NCI-H524 (cell line): ENCODE measurements at places on chromosomes 2 and 18.

GRCh38 chr2:46521215-46521683 is 41.9 kb downstream of the TMEM247 start:
- peak; percentile 76 for DNase-seq

DNA sequence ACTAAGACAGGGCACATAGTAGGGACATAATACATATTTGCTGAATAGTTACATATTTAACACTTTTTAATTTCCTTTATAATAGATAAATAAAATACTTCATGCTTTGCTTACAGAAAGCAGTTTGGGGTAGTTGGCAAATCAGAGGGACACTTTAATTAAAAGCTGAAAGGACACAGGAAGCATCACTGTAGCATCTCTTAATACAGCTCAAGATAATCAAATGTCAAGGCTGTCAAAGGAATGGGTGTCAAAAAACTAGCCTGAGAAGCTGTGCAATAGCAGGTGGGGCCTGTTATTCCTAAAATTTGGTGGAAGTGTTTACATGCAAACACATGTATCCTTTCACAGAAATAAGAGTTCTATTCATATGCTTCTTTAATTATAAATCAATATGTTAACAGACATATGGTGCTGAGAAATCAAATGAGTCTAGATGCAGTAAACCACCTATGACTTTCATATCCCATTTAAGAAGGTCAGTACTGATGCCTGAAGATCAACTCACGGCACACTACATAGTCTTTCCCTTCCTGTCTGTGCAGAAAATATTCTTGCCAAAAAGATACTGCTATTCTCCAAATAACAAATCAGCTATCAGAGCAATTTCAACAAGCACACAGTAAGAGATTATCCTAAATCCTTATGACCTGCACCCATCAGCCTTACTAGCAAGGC is 174.6 kb downstream of the STK39 start:
- DNase-seq = no peak

DNA sequence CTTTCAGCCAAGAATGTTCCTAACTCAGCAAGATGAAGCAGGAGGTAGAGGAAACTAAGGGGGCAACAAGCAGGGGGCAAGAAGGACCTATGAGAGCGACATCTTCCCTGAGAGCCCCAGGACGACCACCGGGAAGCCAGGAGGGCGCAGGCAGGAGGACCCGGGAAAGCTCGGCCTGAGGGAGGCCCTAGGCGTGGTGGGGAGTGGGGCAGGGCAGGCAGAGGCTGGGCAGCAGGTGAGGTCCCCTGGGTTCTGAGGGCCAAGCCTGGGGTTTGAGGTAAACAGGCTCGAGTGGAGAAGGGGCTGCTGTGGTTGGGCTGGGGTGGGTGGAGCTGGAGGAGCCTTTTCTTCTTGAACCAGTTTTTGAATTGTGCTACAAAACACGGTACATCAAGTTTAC is 1.3 kb upstream of the ALPI start:
- no peak for DNase-seq

DNA sequence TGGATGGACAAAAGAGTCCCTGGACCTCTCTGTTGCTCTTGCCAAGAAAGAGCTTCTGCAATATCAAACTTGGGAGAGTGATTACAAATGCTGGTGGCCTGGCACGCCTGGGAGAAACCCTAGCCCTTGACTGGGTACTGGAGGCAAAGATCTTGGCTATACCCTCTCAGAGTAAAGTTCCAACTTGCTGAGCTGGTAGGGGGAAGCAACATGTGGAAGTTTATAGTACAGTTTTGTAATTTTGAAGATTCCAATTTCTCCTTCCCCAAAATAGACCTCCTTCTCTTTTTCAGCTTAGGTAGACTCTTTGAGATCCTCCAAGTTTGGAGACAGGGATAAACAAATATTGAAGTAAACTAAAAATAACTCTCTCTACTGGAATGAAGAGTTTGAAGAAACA is 645.3 kb downstream of the NR4A2 start:
- DNase-seq = no peak

- DNase-seq = no peak
Measured at GRCh38 chr2:28206762-28207161, 185.9 kb upstream of the FOSL2 start.

- no peak for DNase-seq
Measured at GRCh38 chr2:84792856-84793522, 87.9 kb downstream of the TRABD2A start.

DNA sequence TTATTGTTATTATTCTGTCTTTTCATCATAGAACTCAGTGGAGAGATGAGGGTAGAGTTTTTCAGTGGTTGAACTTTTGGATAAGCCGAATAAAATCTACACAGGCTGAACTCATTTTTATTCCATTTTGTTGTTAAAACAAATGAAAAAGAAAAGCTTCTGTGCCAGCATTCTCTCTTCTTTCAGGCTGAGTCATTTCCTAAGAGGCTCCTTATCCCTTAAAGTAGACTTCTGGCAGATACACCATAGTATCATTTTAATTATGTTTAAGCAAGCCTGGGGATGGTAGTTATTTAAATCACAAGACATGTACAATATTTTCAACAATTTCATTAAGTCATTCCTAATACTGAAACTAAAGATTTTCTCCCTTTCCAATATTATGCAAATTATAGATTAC is 1364.0 kb upstream of the NRXN1 start:
- DNase-seq = no peak

GRCh38 chr18:31863103-31863502 is 79.8 kb downstream of the TRAPPC8 start:
- no peak for DNase-seq

GRCh38 chr2:32249731-32250236 is 14.9 kb downstream of the NLRC4 start:
- DNase-seq = no peak

DNA sequence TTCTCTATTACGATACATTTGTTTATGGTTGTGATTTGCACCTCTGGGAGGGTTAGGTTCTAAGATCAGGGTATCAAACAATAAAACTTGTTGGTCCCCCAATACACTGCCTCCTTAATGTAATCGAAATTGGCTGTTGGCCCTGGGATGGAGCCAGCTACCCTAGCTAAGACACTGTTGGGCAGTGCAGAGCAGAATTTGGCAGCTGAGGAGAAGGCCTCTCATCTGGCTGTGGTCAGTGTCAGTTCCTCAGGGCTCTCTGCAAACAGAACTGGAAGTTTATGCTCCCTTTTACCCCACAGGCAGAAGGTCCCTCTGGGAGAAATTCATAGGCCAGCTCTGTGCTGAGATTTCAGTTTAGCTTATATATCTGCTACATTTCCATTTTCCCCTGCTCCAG is 8.6 kb upstream of the HAAO start:
- DNase-seq = no peak

- DNase-seq = no peak
Measured at GRCh38 chr2:132430895-132431294, 14.3 kb downstream of the GPR39 start.

GRCh38 chr2:53220969-53221368 is 546.6 kb upstream of the CHAC2 start:
- DNase-seq = no peak

DNA sequence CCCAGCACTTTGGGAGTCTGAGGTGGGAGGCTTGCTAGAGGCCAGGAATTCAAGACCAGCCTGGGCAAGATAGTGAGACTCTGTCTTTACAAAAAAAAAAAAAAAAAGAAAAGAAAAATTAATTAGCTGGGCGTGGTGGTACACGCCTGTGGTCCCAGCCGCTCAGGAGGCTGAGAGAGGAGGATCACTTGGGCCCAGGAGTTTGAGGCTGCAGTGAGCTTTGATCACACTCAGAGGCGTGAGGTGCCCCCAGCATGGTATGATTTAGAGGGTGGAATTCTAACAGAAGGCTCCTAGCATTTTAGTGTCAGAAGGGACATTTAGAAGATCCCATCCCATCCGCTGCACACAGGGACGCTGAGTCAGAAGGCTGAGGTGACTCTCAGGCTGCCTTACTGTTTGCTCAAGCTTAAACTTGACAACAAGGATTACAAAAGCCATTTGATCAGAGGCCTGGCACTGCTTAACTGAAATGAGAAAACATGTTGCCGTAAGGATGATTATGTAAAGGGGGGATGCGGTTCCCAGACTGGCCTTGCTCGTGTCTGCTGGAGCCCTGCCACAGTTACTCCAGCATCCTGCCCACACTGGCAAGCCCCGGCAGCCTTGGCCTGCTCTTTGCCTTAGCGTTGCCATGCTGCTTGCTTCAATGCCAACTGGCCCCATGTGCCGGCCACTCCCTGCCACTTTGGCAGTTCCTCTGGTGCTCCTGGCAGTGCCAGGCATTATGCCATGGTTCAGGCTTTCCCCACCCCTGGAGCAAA is 45.6 kb upstream of the SLC1A4 start:
- no peak for DNase-seq

GRCh38 chr2:97661927-97662326 is 1.9 kb downstream of the ACTR1B start:
- DNase-seq = no peak

GRCh38 chr2:215579809-215580208 is 143.9 kb upstream of the FN1 start:
- no peak for DNase-seq

- DNase-seq = no peak
Measured at GRCh38 chr2:210660-211059, 53.2 kb downstream of the SH3YL1 start.

DNA sequence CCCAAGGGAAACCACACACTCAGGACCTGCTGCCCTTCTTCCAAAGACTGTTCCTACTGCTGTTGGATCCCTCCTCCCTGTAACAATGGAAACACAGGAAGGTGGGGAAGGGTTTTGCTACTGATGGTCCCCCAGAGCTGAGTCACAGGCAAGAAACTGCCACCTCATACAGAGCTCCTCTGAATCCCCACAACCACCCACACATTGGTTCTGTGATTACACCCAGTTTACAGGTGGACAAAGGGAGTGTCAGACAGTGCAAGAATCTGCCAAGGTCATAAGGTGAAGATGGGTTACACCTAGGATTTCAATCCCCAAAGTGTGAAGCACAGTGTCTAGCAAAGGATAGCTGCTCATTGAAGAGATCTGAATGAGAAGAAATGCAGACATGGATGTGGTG is 141.7 kb upstream of the LMAN1 start:
- no peak for DNase-seq

DNA sequence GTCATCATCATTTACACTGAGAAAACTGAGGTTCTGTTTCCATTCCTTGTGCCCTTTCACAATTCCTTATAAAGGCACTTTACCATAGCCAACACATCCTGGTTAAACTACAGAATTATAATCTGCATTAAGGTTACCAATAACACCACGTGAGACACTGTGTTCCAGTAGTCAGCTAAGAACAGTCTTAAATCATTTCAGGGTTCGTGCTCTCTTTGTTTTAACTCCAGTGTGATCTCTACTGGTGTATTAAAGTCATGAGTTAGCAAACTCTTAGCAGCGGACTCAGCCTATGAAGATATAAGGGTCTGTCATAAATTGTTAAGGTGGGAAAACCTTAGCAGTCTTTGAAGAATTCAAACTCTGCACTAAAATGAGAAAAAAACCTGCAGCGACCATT is 53.0 kb downstream of the TCF4 start:
- no peak for DNase-seq

GRCh38 chr2:190961918-190962487 is 52.0 kb downstream of the STAT1 start:
- DNase-seq = no peak

DNA sequence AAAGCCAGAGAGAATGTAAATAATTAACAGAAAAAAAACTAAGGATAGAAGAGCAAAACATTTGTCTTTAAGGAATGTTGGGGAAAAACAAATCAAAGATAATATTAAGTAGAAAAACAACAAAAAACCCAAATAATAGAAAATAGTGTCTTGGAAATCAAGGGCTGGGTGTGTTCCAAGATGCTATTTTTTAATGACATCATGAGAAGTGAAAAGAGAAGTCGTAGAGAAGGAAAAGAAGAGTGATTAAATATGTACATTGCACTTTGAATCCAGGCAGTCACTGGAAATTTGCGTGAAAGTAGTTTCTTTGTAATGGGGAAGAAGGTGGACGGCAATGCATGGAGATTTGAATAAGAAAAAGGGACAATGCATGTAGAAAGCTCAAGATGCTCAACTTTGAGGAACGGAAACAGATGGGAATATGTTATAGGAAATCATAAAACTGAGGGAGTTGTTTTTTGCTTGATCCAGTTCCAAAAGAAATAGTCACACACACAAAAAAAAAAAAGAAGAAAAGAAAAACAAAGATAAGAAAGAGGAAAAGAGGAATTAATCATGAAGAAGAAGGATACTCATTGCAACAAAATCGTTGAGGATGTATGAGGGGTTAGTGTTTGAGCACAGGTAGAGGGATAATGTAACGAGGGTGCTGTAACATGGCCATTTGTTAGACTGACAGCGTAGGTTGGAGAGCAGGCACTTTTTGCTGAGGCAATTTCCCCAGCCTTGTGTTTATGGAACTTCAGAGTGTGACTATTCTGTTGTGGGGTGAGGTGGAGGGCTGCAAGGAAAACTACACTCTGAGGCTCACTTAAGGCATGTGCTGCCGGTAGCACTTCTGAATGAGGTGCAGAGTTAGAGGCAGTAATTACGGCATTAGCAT is 184.1 kb downstream of the CALCRL start:
- DNase-seq = no peak

- DNase-seq = no peak
Measured at GRCh38 chr2:74205596-74205995, 7.2 kb downstream of the MTHFD2 start.

- DNase-seq = no peak
Measured at GRCh38 chr2:127641846-127642507, 4.0 kb upstream of the GPR17 start.

DNA sequence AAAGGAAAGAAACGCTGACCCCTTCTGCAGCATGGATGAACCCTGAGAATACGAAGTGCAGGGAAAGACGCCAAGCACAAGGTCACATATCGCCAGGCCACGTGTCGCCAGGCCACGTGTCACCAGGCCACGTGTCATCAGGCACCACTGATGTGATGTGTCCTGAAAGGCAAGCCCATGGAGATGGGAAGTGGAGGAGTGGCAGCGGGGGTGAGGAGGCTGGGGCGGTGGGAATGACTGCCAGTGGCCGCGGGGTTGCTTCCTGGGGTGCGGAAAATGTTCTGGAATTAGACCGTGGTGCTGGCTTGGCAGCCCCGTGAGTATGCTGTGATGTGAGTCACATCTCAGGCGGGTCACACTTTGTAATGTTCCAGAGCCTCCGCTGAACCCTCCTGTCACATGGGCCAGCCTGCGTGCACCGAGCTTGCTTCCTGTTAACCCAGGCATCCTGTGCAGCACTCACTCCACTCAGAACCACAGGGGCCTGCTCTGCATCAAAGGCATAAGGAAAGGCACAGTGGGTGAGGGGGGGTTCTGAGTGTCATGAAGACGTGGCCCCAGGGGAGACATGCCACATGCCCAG is 39.0 kb downstream of the SLC66A2 start:
- DNase-seq = no peak
